Foreskin fibroblast (primary cell): ENCODE measurements at places on chromosomes 2 and 18.

DNA sequence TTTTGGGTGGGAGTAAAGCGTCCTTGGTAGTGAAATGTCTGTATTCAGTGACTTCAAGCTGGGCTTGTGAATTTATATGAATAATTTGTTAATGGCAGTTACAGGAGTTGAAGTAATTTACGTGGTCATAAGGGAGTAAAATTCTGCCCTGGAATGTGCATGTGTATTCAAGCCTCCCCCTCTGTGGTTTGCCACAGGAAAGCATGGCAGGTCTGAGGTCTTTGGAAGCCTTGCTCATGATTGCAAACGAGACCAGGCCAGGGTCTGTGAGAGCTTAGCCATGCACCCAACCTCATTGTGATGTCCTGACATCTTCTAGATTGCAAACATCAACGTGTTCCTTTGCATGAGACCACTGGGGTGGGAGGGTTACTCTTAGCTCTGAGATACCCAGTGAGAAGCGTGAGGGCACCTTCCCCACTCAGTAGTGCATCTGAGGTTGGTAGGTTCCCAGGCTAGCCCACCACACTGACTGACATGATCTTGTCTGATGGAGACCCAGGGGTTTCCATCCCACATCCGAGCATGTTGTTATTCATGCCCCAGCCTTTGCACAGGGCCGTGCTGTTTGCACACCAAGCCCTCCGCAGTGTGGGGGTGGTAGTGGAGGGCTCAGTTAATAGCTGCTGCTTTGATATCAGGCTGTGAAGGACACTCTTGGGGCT lies 216.5 kb downstream of the KLHL29 start:
- DNase-seq: no peak

- no peak for DNase-seq
These were observed 564.3 kb downstream of the SLC4A3 start for GRCh38 chr2:220191737-220192136.

- no peak for DNase-seq
These were observed 1396.3 kb upstream of the CELF4 start for GRCh38 chr18:38961880-38962279.

- DNase-seq: no peak
These were observed 681.0 kb downstream of the KCNJ3 start for GRCh38 chr2:155379494-155379893.

GRCh38 chr2:127392828-127393578 lies 5.2 kb upstream of the MAP3K2 start:
- DNase-seq: no peak

DNA sequence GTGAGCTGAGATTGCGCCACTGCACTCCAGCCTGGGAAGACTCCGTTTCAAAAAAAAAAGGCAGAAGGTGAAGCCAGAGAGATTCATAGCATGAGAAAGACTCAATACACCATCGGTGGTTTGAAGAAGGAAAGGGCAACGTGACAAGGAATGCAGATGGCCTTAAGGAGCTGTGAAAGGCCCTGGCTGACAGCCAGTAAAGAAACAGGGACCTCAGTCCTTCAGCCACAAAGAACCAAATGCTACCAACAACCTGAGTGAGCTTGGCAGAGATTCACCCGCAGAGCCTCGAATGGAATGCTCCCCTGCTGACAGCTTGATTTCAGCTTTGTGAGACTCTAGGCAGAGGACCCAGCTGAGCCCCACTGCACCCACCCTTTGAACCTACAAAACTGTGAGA lies 154.9 kb upstream of the NDUFV2 start:
- DNase-seq: no peak

DNA sequence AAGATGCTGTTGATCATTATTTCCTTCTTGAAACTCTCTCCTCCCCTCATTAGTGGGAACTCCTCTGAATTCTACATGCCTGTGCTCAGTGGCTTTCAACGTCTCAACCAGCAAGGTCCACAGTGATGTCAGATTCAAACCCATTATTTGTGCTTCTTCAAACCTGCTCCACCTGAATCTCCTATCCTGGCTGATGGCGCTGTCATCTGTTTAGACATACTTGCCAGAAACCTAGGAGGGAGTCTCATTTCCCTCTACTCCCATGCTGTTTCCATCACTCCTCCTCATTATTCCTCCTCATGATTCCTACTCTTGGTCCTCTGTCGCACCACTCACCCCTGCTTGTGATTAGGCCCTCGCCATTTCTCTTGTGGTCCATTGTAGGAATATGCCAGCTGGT lies 2.9 kb upstream of the LPIN2 start:
- no peak for DNase-seq

DNA sequence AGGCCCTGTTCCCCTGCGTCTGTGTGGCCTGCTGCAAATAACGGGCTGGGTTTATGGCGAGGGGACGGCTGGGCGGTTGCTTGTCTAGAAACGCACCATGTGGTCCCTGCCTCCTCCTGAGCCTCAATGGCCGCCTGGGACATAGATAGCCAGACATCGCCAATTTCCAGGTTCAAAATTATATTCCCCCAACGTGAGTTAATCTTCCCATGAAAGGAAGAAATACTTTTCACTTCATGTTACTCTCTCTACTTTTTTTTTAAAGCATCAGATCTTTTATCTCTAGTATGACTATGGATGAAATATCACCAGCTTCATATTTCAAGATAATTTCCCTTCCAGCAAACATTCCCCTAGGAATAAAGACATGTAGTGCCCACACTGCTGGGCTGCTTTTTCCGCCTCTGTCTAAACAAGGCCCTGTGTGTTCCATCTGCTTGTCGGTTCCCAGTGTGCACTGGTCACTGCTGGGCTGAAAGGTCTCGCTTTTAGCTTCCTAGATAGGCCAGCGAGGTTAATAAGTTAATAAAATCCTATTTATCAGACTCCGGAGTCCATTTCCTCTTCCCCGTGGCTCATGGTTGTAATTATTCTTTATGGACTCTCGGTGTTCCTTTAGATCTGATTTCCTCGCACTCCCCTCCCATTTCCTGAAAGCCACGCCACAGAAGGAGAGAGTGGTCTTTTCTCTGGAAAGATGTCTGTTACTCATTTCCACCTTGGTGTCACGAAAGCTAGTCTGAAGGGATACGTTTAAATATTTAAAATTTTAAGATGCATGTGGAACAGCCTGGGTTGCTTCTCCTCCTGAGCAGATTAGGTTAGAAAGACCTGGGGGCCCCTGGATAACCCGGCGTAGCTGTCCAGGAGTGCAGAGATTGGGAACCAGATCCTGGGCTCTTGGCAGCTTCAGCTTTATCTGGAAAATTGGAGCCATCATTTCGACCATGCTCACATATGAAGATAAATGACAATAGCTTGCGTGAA lies 196.6 kb upstream of the COPS8 start:
- DNase-seq: peak; percentile 16

DNA sequence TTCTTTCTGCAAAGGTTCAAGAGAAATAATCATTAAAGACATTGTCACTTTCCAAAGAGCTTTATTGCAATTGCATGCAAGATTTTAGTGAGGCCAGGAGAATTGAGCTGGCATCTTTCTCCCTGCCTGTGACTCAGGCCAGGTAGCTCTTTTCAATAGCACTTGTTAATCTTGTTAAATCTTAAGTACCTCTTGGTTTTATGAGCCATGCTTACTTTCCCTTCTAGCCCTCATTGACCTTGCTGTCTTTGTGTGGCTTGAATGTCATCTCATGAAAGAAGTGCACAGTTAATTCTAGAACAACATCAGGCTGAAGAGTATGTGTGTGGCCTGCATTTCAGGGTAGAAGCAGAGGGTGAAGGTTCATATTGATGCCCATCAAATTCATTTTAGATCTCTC lies 14.8 kb upstream of the LGALSL start:
- DNase-seq: no peak

- DNase-seq: no peak
These were observed 407.6 kb upstream of the MYT1L start for GRCh38 chr2:2738684-2739083.

DNA sequence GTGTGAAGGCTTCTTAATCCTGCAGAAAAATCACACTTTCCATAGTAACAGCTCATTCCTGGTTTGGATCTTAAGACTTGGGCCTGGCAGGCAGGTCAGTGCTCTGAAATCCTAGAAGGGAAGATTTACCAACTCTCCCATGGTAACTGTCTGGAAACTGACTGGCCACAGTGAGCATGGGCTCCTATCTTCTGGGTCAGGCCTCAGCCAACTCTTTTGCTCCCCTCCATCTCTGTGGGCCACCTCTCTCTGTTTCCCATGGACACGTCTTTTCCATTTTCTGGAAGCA lies 86.7 kb downstream of the ACAA2 start:
- DNase-seq: no peak

GRCh38 chr18:35167332-35167731 lies 73.5 kb upstream of the ZNF397 start:
- DNase-seq: no peak

- peak; percentile 91 for DNase-seq
These were observed 121.4 kb upstream of the CCDC195 start for GRCh38 chr2:224837558-224837957.

DNA sequence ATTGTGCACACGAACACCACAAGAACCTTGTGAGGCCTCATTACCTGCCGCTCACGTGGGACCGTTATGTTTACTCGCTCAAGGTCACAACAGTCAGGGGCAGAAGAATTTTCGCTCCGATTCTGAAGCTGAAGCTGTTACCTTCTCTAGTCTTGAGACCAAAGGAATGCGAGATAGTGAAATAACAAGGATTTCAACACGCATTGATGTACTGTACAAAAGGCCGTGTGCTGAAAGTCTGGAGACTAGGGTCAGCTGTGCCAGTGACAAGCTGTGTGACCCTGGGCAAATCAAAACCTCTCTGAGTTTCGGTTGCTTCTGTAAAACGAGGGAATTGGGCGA lies 583 bp downstream of the NEMP2 start:
- no peak for DNase-seq

- no peak for DNase-seq
These were observed 30.5 kb downstream of the PXDN start for GRCh38 chr2:1713839-1714236.

- DNase-seq: no peak
These were observed 88.0 kb downstream of the TEX51 start for GRCh38 chr2:126986631-126987187.

DNA sequence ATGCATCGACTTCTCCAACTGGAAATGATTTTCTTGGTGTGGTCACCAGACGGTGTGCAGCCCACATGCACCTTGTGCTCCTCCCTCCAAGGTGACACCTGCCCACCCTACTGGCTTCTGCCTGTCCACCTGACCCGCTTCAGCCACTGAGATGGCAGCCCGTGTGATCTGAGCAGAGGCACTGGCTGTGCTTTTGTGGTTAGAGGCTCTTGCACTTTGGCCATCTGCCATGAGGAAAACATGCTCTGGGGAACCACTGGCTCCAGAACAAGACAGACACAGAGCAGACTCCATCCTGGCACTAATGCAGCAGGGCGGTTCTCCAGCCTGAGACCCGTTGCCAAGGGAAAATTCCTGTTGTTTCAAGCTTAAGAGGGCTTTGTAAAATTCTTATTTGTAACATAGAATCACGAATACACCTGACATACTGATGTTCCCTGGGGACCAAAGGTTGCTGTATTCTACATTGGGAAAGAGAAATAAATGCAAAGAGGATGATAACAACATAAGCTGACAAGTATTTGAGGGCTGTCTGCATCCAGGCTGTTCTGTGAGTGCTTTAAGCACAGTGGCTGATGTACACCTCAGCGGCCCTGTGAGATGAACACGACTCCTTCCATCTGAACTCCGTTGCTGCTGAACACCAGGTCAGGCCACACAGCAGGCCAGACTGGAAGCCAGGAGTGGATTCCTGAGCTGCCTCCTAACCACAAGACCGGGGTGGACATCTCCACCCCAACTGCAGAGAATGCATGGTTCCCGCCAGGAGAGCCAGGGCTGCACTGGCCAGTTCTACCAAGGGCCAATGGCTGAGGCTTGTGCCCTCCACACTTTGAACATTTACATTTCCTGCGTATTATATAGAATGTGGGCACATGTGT lies 820.4 kb downstream of the GALR1 start:
- no peak for DNase-seq
